SHP77 treated with DMSO at 0.1 percent for 48 hours (cell line): ENCODE measurements at places on chromosomes 5 and 9.

DNA sequence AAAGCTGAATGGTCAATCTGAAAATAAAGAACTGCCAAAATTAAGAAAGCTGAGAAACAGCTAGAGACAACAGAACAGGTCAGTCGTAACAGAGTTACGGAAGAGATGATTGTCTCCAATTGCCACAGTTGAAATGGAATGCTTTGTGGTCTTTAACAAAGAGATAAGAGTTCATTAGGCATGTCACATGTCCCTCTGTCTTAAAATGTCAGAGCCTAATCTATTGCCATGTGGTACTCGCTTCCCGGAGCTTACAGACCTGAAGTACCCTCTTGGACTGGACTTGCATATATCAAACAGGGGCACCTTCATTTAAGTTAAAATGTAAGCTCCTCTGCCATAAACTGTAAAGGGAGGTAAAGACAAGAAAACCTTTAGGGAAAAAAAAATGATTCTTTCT is 19.7 kb downstream of the TTC39B start:
- DNase-seq, result no peak

DNA sequence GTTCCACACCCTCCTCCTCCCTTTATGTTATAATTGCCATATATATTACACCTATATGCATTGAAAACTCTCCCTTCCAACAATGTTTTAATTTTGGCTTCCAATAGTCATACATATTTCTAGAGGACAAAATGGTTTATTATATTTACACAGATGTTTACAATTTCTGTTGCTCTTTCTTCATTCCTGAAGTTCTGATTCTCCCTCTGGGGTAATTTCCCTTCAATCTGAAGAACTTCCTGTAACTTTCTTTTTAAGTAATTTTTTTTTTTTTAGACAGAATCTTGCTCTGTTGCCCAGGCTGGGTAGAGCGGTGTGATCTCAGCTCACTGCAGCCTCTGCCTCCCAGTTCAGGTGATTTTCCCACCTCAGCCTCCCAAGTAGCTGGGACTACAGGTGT is 173.0 kb upstream of the MAP1B start:
- no peak for DNase-seq

DNA sequence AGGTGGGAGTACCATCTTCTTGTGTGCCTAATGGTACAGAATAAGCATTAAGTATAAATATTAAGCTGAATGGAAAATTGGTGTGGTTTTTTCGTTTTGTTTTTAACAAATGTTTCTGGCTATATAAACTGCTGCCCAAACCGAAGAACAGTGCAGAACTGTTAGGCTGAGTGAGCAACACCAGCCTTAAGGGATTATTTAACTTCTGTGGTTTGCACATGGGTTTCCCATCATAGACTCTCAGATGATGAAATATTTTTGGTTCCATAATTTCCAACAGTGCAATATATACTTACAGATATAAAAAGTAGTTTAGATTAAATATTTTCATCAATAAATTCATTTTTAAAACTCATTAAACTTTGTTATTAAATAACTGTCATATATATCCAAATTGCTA is 16.4 kb downstream of the C5orf63 start:
- no peak for DNase-seq

DNA sequence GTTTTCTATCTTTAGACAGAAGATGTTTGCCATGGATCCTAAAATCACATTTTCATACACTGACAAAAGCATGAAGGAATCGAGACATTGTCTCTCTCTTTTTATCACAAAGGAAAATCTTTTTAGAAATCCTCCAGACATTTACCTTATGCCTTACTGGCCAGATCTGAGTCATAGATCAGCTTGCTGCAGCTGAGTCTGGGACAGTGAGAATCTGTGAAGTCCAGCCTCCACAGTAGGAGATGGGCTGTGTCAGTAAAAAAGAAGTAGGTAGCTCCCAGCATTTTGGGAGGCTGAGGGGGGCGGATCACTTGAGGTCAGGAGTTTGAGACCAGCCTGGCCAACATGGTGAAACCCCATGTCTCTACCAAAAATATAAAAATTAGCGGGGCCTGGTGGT is 333.4 kb upstream of the ZNF462 start:
- DNase-seq, result no peak

GRCh38 chr9:109453210-109453842 is 44.8 kb downstream of the PTPN3 start:
- no peak for DNase-seq

GRCh38 chr9:108345826-108346225 is 510.0 kb downstream of the ACTL7B start:
- no peak for DNase-seq

DNA sequence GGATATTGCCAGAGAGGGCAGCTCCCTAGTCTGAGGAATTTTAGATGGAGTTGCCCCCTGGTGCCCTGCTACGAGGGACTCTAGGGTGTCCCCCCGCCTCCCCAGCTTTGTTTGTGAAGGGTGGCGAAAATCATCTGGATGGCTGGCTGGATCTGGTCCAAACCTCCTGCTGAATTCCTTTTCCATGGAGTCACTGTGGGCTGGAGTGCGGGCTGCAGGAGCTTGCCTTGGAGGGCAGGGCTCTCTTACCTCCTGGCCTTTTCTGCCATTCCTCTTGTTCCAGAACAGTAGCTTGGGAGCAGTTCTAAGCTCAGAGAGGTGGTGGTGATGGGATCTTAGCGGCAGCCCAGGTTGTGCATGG is 2.1 kb downstream of the SYNPO start:
- no peak for DNase-seq

DNA sequence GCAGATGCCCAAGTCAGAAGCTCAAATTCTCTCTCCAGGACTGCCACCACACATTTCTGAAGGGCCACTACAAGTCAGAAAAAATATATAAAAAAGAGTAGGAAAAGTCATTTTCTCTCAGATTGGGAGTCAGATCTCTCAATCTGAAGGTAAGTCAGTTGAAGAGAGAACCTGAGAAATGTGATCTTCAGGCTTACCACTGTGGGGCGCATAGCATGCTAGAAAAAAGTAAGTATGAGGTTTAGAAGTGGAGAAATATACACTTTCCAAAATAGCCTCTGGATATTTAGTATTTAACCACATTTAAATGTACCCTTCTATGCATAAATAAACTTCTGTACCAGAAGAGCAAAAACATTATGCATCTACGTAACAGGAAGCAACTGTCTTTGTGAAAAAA is 800.7 kb upstream of the CTNND2 start:
- no peak for DNase-seq

DNA sequence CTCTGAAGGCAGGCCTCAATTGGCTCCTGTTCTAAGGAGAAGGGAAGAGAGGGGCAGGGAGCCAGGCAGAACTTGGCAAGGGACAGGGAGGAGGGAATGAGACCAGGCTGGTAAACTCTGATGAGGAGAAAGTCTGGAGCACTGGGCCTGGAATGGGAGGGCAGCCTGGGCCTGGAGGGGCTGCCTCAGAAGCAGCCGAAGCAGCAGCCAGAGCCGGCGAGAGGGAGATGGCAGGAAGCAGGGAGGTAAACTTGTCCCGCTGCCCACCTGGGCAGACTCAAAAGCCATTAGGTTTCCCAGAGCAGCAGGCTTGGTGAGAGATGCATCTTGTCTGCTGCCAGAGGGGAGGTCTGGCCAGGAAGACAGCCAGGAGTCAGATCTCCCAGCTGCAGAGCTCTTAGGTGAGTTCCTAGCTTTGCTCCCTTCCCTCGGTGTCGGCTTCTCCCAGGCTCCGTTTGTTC is 37.0 kb upstream of the CRB2 start:
- DNase-seq, result no peak

DNA sequence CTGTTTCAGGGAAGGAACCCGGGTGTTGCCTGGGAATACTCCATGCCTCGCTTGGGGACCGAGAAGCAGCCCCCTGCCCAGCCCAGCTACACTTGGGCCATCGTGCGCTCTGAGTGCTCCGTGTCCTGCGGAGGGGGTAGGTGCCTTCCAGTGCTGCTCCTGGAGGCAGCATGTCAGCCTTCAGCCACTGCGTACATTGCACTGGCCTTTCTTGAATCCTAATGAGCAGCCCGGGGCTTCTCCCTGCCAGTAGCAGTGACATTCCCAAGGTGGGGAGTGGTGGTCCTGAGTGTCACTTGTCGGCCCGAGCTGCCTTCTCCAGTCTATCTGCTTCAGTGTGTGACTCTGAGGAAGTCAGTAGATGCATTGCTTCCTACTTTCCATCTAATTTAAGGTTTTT is 101.9 kb downstream of the ADAMTS16 start:
- no peak for DNase-seq

DNA sequence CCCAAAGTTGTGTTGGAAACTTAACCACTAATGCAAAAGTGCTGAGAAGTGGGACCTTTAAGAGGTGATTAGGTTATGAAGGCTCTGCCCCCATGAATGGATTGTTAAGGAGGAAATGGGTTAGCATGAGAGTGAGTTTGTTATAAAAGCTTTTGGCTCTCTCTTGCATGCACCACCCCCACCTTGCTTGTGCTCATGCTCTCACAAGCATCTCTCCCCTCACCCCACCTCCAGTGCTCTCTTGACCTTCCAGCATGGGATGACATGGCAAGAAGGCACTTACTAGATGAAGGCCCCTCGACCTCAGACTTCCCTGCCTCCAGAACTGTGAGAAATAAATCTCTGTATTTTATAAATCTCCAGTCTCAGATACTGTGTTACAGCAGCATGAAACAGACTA is 52.8 kb downstream of the RICTOR start:
- no peak for DNase-seq

GRCh38 chr5:90293931-90294330 is 115.6 kb downstream of the CETN3 start:
- DNase-seq, result no peak

GRCh38 chr5:110823571-110823970 is 84.8 kb downstream of the SLC25A46 start:
- no peak for DNase-seq

DNA sequence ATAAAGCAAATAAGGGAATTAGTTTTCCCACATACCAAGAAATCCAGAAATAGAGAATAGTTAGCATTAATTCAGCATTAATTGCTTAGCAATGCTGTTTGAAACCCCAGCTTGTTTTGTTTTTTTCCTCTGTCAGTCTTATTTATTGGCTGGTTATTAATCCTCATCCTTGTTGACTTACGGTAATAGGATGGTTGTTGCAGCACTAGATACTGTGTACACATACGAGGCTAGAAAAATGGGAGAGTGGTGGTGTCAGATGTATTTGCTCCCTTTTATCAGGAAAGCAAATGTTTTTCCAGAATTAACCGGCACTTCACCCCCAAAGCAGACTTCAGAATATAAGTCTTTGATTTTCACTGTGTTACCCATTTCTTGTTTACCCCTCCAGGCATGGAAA is 60.4 kb downstream of the ERBIN start:
- no peak for DNase-seq

GRCh38 chr9:27653246-27653645 is 80.0 kb upstream of the C9orf72 start:
- no peak for DNase-seq

GRCh38 chr9:4592886-4593285 is 69.2 kb upstream of the PLPP6 start:
- no peak for DNase-seq

- no peak for DNase-seq
Observed at GRCh38 chr5:92861531-92862285, 719.3 kb downstream of the NR2F1-AS1 start.

DNA sequence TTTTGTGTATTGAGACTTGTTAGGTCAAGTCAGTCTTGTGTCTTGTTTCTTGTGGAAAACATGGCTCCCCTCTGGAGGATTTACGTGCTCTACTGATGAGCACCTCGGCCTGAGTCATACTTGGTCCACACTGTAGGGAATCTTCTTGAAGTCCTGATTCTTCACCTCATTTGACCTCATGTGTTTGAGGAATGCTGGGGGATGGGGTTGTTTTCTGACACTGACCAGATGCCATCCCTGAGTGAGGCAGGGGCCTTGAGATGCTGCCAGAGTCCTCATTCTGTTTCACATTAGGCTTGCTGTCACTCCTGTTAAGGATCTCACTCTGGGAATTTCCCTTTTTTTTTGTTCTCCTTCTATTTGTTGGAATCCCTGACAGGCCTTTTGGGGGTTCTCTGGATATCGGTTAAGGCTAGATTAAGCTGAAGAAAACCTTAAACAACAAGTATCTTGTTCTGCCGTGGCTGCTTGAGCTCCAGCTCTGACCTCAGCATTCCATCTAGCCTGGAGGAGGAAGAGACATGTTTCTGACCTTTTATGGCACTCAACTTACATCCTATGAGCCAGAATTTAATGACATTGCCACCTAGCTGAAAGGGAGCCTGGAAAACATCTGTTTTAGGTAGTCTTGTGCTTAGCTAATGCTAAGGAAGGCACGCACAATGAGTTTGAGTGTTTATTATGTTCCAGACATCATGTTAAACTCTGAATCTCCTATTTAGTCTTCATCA is 20.6 kb downstream of the TCOF1 start:
- DNase-seq, result no peak

DNA sequence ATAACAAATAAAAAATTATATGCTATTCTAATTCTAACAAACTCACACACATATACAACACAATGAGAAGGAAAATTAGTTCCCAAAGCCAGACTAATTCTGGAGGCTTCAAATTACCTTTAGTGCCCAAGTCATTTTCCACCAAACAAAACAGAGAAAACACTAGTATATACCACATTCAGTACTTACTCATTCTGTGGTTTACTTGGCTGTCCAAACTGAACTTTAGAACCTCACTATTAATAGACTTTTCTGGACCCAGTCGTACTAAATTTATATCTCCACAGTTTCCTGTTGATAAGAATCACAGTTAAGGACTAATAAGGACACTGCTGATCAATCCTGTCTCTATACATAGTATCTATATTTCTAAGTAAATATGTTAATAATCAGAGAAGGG is 66.4 kb downstream of the SETX start:
- DNase-seq, result no peak

GRCh38 chr5:133706506-133707430 is 94.4 kb upstream of the FSTL4 start:
- no peak for DNase-seq
